Naive B cell (primary cell): ENCODE measurements at places on chromosomes 5 and 9. TPM values are rescaled to one million over a fixed set of nuclear protein-coding genes. Genes with fewer than 3 reads are reported as not detected.

SH3GL2 gene
- not detected for polyA plus RNA-seq

CTSV gene
- not detected for polyA plus RNA-seq

OBP2B gene
- not detected for polyA plus RNA-seq

ROPN1L gene
- polyA plus RNA-seq, result not detected

MLLT3 gene
- polyA plus RNA-seq, result 9.9 TPM

SHISAL2B gene
- not detected for polyA plus RNA-seq

BHMT2 gene
- not detected for polyA plus RNA-seq

IGFBPL1 gene
- not detected for polyA plus RNA-seq

ZNF484 gene
- 3.8 TPM for polyA plus RNA-seq
